Breast epithelium (tissue), 4 donors: ENCODE measurements at places on chromosomes 2 and 18. TPM values are rescaled to one million over a fixed set of nuclear protein-coding genes. Genes with fewer than 3 reads are reported as not detected.

The HOXD12 gene
- total RNA-seq = not detected

DNA sequence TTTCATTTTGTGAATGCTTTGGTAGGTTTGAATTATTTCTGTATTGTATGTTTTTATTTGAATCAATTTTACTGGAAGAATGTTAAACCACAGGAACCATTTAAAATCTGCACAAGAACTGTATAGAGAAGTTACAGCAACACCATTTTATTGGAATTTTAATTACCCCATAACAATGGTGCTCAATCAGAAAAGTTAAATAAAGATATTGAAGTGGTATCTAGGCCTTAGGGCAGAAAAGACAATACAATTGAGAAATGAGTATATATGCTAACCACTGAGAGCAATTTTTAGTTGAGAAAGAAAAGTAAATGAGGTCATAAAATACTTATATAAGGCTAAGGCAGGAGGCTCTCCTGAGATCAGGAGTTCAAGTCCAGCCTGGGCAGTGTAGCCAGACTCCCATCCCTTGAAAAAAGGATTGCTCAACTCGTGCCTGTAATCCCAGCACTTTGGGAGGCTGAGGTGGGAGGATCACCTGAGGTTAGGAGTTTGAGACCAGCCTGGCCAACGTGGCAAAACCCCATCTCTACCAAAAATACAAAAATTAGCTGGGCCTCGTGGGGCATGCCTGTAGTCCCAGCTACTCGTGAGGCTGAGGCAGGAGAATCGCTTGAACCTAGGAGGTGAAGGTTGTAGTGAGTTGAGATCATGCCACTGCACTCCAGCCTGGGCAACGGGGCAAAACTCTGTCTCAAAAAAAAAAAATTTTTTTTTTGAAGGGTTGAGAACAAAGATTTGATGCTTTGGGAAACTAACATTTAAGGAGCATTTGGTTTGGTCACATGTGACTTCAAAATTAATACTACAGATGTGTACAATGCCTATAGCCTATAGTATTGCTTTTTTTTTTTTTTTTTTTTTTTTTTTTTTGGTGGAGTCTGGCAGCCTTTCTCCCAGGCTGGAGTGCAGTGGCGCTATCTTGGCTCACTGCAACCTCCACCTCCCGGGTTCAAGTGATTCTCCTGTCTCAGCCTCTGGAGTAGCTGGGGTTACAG lies 212.9 kb upstream of the STON1 start:
- no peak overlapping the region for H3K4me3 ChIP-seq
- H3K36me3 ChIP-seq = no peaks in the 10 kb centered on the region
- no peak overlapping the region for H3K27ac ChIP-seq
- no peaks in the 10 kb centered on the region for H3K27me3 ChIP-seq
- DNase-seq = no peak
- H3K4me1 ChIP-seq = no peaks in the 10 kb centered on the region

GRCh38 chr2:206452750-206453149 lies 9.4 kb downstream of the ADAM23 start:
- H3K27me3 ChIP-seq = no peaks in the 10 kb centered on the region
- DNase-seq = no peak
- H3K27ac ChIP-seq = no peak overlapping the region
- H3K36me3 ChIP-seq = no peaks in the 10 kb centered on the region

DNA sequence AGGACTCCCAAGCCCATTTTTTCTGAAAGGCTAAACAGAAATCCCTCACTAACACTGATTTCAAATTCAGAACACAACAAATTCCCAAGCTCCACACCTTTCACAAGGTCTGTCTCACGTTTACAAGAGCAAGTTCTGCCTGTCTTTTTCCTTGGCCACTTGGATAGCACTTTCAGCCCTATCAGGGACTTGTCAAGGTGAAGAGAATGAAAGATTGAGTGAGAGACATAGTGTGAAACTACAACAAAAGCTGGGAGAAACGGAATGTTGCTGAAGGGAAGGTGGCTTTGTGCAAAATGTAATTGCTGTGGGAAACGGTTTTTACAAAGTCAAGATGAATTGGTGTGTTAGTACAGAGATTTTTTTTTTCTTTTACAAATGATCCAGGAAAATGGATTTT lies 89.4 kb upstream of the GATA6 start:
- no peaks in the 10 kb centered on the region for H3K4me1 ChIP-seq
- no peaks in the 10 kb centered on the region for H3K27me3 ChIP-seq
- H3K27ac ChIP-seq = no peak overlapping the region

The APLF gene
- 14.5 TPM for total RNA-seq

- no peaks in the 10 kb centered on the region for H3K36me3 ChIP-seq
- H3K4me1 ChIP-seq = no peaks in the 10 kb centered on the region
- no peak for DNase-seq
- no peak overlapping the region for H3K27ac ChIP-seq
- H3K27me3 ChIP-seq = no peaks in the 10 kb centered on the region
These were observed 246.8 kb upstream of the TNP1 start for GRCh38 chr2:217106650-217107014.

The CWC22 gene
- total RNA-seq = 23.9 TPM

The CMPK2 gene
- total RNA-seq = 4.0 TPM

DNA sequence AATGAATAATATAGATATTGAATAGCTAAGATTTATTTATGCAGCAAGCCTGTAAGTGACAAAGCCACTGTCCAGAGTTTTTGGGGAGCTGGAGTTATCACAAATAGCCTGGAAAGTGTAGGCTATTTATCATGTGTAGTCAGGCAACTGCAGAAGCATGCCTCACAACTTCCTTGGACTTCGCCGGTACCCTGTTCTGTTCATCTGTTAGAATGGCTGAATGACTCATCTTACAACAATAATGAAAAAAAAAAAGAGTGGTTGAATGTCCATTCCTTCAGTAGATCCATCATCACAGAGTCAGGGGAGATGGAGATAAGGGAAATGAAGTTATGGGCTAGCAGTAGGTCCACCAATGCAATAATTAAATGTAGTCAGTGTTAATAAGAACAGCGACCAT lies 24.0 kb upstream of the ATP5MC3 start:
- no peaks in the 10 kb centered on the region for H3K36me3 ChIP-seq
- no peak overlapping the region for H3K4me3 ChIP-seq
- no peak overlapping the region for H3K27ac ChIP-seq
- no peaks in the 10 kb centered on the region for H3K27me3 ChIP-seq
- no peak for DNase-seq

The FAP gene
- total RNA-seq = 22.4 TPM

DNA sequence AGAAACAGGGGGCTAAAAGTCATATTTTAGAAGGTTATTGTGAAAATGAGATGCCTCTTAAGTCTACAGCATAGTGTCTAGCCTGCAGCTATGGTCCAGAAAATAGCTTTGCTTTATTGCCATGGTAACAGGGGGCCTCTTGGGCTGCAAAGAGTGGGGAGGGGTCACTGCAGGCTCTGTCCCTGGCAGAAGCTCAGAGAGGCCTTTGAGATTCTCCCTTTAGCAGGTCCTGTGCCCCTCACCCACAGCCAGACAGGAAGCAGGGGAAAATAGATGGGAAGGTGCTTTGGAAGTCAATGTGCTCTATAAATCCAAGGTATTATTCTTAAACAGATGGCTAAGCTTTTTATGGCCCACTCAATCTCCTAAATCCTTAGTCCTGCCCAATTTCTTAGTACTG lies 1021.3 kb upstream of the GYPC start:
- no peak overlapping the region for H3K27ac ChIP-seq
- H3K4me3 ChIP-seq = no peak overlapping the region
- no peaks in the 10 kb centered on the region for H3K27me3 ChIP-seq
- H3K36me3 ChIP-seq = no peaks in the 10 kb centered on the region
- no peaks in the 10 kb centered on the region for H3K4me1 ChIP-seq
- DNase-seq = no peak

GRCh38 chr18:8351161-8351560 lies 258.1 kb upstream of the RAB12 start:
- H3K27me3 ChIP-seq = no peaks in the 10 kb centered on the region
- no peaks in the 10 kb centered on the region for H3K4me1 ChIP-seq
- no peaks in the 10 kb centered on the region for H3K36me3 ChIP-seq
- H3K4me3 ChIP-seq = no peak overlapping the region
- no peak for DNase-seq
- no peak overlapping the region for H3K27ac ChIP-seq

DNA sequence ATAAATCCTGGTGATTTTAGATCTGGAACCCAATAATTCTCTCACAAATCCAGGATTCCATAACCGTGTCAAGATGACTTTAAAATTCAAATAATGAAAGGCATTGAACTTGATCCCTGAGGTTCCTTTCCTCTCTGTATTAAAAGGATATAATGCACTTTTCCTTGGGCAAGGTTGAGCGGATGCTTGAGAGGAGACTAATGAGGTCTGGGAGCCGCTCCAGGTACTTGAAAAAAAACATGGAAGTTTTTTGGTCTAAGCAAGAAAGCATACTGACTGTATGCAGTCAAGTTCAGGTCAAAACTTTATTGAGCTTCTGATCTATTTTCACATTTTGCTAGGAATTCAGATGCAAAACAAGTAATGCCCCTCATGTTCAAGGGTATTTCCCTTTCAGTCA lies 318.5 kb downstream of the RAD51AP2 start:
- no peaks in the 10 kb centered on the region for H3K27me3 ChIP-seq
- H3K4me3 ChIP-seq = no peak overlapping the region
- no peaks in the 10 kb centered on the region for H3K36me3 ChIP-seq
- H3K27ac ChIP-seq = no peak overlapping the region
- no peak for DNase-seq
